ENCODE measurements at places on chromosomes 2 and 18.

DNA sequence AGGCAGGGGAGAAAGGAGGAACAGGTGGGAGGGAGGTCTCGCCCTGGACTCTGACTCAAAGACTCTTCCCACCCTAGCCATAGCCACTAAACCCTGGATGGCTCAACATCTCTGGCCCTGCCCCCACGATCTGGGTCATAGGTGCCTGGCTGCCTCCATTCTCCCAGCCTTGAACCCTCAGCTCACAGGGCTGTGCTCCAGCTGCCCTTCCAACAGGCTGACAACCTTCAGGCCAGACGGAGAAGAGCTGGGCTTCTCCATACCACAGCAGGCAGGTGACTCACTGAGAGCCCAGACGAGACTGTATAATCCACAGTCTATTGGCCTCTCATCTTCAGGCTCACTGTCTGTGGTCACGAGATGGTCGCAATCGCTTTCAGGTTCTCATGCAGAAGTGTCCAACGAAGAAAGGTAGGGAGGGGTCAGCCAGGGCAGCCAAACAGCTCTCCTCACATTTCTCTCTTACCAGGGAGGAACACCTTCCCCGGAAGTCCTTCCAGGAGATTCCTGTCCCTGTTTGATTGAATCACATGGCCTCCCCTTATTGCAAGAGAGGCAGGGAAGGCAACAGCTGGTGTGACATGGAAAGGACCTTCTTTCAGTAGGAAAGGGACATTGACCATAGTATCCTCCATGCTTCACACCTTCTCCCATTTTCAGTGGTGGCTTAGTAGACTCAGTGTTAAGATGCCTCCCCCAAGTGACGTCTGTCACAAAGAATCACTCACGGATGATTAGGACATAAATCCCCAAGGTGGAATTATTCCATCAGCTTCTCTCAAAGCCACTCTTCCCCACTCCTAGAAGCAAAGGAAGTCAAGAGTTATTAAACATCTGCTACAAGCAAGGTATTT, 100.1 kb downstream of the MRO start:
- no peak for DNase-seq

DNA sequence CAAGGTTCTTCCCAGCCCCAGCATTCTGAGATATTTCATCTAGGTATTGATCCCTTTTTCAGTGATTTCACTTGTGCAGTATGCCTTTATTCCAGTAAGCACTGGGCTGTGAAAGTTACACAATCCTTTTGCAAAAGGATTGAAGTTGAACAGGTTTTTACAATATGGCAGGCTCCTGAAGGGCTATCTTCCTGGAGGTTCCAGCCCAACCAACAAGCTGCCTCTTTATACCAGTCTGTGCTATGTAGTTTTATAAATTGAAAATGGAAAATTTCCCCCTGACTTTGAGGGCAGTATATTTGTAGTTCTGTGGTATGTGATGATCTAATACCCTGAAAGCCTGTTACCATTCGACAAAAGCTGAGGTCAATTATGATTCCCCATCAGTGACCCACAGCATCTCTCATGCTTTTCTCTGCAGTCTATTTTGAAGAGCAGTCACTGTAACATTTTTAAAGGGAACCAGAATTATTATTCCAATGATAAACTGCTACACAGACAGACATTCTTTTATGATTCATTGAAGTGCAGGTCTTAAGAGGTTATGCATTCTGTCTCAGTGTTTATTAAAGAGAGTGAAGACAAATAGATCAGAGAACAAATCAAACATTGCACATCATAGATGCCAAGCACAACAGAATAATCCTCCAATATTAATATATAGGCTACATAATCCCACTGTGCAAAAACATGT, 35.2 kb upstream of the STPG4 start:
- DNase-seq: no peak

GRCh38 chr2:233832869-233833311, 21.4 kb downstream of the HJURP start:
- DNase-seq: peak; percentile 28

DNA sequence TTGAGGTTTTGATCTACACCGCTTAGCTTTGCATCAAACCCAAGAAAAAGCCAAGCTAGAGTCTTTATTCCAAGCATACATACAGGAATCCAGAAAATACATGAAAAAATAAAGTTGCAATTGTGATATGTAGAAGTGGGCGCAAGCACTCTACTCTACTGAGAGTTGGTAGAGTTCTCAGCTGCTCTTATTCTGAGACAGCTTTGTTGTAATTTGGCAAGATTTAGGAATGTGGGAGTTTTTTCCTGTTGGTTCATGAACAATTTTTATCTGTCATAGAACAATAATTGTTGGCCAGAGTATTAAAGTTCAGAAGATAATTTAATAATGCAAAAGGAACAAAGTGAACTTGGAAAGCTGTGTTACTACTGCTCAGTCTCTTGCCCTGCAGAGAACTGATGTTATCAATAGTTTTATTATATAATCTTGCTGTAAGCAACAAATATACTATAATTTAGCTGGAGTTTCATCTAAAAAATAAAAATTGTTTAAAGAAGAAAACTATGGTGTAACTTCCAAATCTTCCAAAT, 302.0 kb upstream of the RND3 start:
- no peak for DNase-seq

GRCh38 chr18:50987261-50987660, 19.4 kb downstream of the ELAC1 start:
- DNase-seq: no peak

DNA sequence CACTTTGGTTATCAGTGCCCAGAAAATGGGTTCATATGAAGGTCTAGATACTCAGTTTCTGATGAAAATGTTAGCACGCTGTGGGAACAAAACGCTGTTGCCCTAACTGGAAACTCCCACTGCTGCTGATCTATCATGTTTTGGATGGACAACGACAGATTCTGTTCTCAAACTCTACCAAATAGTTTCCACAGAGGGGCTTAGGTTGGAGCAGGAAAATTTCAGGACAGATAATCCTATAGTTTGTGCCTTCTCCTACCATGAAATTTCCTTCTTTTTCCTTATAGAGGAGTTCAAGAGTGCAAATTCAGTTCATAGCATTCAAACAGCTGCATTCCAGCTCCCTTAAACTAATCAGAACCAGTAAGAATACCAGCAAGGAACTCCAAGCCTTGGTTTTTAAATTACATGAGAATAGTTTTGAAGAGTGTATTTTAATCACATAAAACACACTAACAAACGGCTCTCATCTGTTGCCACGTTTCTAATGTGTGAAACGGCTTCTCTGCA, 58.7 kb upstream of the RALBP1 start:
- no peak for DNase-seq

GRCh38 chr18:48932822-48933510, 17.8 kb downstream of the SMAD7 start:
- no peak for DNase-seq

DNA sequence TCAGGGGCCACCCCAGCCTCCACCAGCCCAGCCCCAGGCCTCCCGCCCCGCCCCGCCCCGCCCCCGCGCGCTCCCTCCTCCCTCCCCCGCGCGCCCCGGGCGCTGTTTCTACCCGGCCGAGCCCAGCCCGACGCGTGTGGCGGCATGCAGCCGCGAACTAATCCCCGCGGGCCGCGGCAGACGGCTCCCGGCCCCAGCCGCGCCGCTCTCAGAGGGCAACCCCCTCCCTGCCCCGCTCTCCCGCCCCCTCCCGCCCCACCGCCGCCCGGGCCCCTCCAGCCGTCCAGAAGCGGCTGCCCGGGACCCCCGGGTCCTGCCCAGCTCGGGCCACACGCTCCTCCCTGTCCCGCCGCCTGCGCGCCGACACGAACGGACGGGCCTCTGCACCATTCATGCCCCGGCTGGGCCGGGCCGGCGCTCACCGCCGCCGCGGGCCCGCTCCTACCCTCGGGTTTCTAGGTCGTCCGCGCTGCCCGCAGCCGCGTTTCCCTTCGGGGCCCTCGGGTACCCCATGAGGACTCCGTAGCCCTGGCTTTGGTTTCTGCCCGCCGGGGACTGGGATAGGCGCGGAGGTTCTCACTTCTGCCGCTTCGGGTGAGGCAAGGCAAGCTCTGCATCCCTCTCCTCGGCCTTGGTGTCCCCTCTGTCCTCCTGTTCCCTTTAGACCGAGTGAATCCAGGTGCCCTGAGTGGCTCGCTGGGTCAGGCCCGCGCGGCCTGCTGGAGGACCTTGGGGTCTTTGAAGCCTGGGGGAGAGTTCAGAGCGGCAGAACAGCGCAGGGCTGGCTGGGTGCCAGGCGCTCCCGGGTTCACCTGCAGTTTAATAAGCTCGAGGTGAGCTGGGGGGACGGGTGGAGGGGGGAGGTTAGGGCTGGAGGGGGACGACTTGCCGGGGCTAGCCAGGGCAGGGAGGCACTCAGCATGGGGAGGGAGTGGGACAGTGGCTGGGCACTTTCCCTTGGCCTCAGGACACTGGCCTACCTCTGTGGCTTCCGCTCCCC, 3.1 kb downstream of the WNT10A start:
- DNase-seq: no peak

GRCh38 chr2:16747257-16747656, 81.6 kb upstream of the CYRIA start:
- no peak for DNase-seq

- no peak for DNase-seq
Measured at GRCh38 chr2:239684271-239684810, 283.5 kb upstream of the HDAC4 start.

DNA sequence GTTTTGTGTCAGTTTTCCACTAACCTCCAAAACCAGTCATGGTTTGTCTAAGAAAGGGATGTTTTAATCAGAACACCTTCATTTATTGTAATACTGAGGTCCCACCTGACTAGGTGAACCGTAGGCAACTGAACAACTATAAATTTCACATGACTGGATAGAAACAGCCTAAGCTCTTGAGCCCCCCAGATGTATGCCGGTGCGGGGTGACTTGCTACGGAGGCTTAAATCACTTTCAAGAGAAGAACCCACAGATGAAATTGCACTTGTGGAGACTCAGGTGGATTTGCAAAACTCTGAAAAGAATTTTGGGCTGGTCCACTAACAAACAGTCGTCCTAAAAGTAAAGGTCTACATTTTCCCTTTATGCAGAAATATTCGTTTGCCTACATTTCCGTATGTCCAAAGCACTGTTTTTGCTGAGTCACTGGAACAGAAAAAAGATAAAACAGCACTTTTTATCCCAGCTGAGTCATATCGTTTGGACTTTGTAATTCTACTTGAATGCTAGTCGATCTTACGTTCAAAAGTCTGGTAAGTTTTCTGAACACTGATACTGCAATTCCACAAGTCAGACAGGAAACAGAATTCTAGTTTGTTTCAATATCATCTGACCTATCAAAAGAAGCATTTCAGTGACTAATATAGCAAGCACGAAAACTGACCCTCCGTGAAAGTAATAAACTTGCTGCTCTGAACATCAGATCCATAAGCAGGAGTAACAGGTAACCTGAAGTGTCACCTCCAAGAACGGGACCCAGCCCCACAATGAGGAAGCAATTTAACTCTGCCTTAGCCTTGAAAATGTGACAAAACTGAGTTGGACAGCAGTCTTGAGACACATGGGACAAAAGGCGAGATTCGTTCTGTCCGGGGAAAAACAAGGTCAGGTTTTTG, 18.1 kb downstream of the ZNF516 start:
- DNase-seq: no peak

DNA sequence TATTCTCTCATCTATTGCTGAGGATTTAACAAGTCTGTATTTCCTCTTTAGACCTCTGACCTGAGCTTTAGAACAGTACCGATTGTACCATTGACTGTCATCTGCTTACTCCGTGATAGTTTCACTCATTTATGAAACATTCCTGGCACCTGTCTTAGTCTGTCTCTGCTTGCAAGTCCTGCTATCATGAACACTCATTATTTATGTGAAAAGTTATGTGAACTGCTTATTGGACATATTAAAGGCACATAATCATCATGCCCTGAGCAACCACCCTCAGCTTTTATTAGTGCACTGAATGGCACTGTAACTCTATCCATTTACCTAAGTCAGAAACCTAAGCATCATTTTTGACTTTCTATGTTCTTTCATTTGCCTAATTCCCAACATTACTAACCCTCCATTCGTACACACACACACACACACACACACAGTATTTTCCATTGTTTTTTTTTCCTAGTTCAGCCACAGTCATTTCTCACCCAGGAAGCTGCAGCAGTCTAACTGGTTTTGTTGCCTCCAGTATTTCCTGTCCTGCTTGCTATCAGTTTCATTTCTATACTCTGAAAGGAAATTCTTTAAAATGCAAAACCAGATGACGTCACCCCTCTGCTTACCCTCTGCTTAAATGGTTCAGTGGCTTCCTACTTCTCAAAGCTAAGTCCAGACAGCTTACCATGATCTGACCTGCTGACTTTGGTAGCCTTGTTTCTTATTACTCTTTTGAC, 146.1 kb downstream of the HAUS1 start:
- no peak for DNase-seq

DNA sequence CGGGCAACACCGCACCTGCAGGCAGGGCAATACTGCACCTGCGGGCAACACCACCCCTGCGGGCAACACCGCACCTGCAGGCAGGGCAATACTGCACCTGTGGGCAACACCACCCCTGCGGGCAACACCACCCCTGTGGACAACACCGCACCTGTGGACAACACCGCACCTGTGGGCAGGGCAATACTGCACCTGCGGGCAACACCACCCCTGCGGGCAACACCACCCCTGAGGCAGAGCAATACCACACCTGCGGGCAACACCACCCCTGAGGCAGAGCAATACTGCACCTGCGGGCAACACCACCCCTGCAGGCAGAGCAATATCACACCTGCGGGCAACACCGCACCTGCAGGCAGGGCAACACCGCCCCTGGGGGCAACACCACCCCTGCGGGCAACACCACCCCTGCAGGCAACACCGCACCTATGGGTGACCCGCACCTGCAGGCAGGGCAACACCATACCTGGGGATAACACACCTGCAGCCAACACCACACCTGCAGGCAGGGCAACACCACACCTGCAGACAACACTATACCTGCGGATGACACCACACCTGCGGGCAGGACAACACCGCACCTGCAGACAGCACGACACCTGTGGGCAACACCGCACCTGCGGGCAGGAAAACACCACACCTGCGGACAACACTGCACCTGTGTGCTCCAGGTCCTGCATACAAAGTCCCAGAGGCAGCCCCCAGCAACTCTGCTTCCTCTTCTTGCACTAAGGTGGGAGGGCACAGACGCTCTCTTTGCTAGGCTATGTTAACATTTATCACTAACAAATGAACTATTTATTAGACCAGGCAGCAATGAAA, 57.7 kb downstream of the EIPR1 start:
- no peak for DNase-seq

DNA sequence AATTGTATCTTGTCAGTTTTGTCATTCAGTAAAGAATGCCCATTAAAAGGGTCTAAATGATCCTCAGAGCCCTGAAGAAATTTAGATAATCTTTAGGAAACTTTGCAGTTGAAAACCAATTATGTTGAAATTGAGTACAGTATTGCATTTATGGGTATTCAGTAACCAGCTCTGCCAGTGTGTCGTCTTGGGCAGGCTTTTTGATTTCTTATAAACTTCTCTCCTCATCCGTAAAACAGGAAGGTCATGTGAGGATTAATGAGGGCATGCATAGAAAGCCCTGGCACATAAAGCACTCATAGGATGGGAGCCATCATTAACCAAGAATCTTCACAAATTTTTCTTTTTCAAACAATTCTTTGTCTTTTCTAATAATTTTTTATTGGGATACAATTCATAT, 14.8 kb downstream of the PNO1 start:
- DNase-seq: no peak

- peak; percentile 51 for DNase-seq
Measured at GRCh38 chr2:231900486-231900942, 25.7 kb downstream of the NPPC start.

Data from right hindlimb (tissue), 1 donor.